ENCODE measurements at places on chromosomes 12 and 14.

GRCh38 chr14:61644834-61645233 lies 50.5 kb upstream of the HIF1A start:
- DNase-seq = peak; percentile 20

DNA sequence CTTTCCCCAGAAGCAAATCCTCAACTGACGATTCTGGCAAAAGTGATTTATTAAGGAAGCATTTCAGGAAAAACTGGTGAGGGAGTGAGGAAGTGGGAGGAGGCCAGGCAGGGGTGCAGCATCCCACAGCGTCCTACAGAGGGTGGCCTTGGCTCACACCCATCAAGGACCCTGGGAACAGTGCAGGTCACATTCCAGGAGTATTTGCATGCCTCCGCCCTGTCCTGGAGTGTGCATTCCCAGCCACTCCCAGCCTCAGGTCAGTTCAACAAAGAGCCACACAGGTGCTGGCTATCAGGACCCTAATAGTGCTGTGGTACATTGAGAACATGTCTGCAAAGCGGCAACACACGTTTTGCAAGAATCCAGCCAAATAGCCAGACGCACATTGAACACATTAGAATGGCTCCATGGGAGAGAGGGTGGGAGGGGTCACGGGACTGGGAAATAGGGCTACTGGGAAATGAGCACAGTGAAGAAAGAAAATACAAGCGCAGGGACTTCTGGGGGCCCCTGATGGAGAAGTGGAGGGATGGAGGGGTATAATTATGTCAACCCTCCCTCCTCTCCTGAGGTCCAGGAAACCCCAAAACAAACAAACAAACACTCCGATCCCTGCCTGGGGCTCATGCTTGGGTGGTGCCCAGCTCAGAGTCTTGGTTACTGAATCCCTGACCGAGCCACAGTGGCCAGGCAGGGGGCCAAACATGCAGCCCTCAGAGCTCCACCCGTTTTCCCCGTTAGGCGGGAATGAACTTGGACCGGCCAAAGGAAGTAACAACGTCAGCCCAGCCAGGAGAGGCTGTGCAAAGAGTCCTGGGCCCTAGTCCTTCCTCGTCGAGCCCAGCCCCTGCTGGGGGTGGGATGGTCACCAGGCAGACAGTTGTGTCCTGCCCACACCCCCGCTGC lies 36.5 kb downstream of the CMKLR1 start:
- no peak for DNase-seq

- DNase-seq = no peak
Observed at GRCh38 chr14:71733210-71733883, 198.9 kb upstream of the RGS6 start.

DNA sequence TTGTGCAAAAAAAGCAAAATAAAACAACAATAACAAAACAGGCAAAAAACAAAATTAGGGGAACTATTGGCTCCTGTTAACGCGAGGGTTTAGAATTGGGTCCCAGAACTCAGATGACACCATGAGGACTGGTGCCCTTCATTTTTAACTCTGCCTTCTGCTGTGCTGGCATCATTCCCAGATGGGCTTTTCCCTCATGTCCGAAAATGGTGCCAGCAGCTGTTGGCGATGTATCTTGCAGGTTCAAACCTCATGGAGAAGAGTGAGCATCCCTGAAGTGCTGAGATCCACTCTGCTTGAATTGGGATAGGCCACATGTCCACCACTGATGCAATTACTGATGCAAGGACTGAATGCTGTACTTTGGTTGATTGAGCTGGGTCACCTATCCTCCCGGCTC lies 61.1 kb downstream of the MYRFL start:
- no peak for DNase-seq

GRCh38 chr12:124726596-124727263 lies 136.9 kb downstream of the SCARB1 start:
- no peak for DNase-seq

DNA sequence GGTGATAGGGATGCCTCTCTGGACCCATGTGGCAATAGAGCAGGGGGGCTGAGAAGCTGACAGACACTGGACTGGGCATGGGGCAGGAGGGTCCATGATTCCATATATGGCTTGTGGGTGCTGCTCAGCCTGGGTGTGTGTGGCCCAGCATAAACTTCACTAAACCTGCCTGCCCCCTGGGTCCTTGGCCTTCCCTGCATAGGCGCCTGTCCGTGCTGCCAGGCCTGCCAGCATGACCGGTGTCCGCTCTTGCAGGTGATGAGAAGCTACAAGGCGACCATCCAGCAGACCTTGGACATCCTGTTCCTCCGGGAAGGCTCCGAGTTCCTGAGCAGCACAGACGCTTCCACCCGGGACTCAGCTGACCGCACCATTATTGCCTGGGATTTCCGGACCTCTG lies 61.6 kb downstream of the BEGAIN start:
- DNase-seq = no peak

DNA sequence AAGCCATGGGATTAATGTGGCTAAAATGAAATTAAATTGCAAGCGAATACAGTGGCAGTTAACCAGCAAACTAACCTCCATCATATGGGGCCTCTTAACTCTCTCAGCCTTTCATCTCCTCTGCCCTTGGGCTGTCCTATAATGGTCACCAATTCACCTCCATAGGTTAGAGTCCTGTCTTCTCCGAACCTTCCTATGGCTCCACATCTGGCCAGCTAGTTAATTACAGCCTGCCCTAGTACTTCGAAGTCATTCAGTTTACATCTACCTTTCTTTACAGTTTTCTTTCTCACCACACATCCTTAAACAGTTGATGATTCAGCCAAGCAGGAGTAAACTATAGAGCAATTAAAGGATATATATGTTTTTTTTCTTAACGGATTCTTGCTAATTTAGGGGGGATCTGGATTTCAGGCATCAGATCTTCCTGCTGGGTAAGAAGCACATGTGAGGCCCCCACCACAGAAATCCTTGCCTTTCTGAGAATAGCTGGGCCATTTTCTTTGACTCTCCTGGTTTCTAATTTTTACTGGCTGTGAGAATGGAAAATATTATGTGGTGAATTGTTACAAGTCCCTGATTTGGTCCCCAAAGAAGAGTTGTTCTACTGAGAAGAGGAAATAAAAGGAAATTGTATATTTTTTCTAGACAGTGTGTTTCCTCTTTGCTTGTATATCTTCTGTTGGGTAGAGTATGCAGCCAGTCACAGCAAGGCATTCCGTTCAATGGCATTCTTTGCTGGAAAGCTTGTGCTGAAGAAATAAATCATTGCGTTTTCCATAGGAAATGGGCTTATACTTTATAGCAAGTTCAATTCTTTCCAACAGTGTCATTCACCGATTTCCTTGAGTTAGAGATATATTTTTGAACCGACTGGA lies 16.7 kb downstream of the HMGA2 start:
- no peak for DNase-seq

DNA sequence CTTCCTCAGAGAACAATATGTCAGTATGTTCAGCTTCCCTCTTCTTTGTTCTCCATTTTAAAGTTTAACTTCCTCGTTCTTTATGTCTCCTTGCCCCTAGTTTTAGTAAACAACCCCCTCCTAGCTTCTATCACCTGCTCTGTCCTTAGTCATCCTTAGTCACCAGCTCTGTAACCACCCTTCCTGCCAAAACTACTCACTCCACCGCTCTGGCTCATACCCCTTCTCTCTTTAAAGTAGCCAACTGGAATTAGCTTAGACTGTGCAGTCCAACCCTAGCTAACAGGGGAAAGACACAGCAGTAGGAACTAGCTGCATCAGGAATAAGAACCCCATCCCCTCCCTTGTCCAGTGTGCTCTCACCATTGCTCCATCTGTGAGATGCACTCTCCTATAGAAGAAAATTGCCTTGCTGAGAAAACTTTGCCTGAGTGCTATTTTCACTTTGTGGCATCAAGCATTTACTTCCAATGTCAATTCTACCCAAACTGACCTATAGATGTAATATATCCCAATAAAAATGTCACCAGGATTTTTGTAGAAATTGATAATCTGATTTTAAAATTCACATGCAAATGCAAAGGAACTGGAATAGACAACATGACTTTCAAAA lies 603.2 kb downstream of the C12orf50 start:
- DNase-seq = no peak

GRCh38 chr12:2796187-2796666 lies 1.5 kb downstream of the FKBP4 start:
- peak; percentile 32 for DNase-seq

DNA sequence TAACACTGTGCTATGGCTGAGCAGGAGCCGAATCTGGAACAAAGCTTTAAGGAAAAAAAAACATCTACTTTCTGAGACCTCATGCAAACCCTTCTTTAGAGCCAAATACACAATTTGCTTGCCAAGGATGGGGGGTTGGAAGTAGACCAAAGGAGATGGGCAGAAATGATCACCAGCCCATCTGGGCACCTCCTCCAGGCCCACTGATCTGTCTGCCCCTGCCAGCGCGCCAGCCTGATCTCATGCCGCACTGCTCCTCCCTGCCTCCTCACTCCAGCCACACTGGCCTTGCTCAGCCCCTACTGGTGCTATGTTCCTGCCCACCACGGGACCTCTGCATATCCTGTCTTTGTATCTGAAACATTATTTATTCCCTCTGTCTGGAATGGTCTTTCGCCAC lies 24.8 kb upstream of the RAB35 start:
- no peak for DNase-seq

GRCh38 chr12:124909831-124910560 lies 4.5 kb downstream of the UBC start:
- DNase-seq = no peak

- no peak for DNase-seq
Observed at GRCh38 chr12:118398940-118399339, 22.6 kb downstream of the SUDS3 start.

DNA sequence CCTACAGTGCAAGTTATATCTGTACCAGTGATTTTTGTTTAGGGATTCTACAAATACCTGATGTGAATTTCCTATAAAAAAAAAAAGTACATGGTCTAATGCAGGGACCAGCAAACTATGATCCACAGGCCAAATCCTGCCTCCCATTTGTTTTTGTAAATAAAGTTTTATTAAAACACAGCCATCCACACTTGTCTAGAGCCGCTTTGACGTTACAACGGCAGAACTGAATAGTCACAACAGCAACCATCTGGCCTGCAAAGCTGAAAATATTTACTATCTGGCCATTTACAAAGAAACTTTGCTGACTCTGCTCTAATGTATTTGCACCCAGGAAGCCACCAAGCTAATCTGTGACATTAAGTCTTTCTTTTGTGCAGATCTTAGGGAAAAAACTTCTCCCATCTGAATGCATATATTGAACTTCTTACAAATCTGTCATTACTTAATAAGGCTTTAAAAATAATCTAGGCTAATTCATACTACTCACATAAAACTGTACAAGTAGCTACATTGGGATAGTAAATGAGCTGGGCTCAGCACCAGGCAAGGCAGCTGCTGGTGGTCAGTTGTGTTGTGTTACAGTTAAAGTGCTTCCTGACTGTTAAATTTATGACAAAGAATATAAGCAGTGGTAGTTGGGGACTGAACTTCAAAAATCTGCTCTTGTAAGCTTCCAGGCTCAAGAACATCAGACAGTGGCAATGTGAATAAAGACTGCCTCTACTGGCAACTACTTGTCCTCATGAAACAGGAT lies 303.3 kb downstream of the MED13L start:
- no peak for DNase-seq

- DNase-seq = no peak
Observed at GRCh38 chr12:107544937-107545336, 140.7 kb upstream of the PWP1 start.

DNA sequence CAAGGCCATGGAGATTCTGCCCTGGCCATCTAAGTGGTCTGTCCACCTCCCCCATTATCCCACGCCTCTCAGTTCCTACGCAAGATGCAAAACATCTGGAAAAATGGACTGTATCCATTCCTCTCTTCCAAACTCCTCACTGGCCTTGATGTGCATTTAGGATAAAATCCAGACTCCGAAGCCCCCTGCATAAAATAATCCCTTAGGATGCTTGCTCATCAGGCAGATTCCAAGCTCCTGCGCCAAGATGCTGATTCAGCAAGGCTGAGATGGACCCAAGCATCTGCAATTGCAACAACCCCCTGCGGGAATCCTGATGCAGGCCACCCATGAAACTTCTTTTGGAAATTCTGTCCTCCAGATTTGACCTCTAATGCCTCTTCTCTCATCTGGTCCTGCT lies 81.6 kb downstream of the SPRING1 start:
- no peak for DNase-seq

Data from GM20000 (cell line).